ENCODE measurements at places on chromosomes 3 and 15.

- no peak for DNase-seq
Observed at GRCh38 chr15:32922541-32922940, 204.7 kb downstream of the GREM1 start.

DNA sequence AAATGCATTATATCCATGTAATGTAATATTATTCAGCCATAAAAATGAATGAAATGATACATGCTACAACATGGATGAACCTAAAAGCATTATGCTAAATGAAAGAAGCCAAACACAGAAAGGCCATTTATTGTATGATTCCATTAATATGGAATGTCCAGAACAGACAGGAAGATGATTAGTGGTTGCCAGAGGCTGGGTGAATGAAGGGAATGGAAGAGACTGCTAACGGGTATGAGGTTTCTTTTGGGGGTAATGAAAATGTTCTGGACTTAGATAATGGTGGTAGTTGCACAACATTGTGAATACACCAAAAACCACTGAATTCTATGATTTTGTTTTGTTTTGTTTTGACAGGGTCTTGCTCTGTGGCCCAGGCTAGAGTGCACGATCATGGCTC lies 61.6 kb upstream of the MAP4 start:
- no peak for DNase-seq

- no peak for DNase-seq
Observed at GRCh38 chr3:152298393-152299248, 29.9 kb downstream of the MBNL1 start.

GRCh38 chr3:18778598-18778997 lies 353.5 kb upstream of the SATB1 start:
- DNase-seq = no peak

- DNase-seq = no peak
Observed at GRCh38 chr15:80773122-80773551, 6.0 kb upstream of the CEMIP start.
